ENCODE measurements at places on chromosomes 5 and 9. TPM values are rescaled to one million over a fixed set of nuclear protein-coding genes. Genes with fewer than 3 reads are reported as not detected.

DNA sequence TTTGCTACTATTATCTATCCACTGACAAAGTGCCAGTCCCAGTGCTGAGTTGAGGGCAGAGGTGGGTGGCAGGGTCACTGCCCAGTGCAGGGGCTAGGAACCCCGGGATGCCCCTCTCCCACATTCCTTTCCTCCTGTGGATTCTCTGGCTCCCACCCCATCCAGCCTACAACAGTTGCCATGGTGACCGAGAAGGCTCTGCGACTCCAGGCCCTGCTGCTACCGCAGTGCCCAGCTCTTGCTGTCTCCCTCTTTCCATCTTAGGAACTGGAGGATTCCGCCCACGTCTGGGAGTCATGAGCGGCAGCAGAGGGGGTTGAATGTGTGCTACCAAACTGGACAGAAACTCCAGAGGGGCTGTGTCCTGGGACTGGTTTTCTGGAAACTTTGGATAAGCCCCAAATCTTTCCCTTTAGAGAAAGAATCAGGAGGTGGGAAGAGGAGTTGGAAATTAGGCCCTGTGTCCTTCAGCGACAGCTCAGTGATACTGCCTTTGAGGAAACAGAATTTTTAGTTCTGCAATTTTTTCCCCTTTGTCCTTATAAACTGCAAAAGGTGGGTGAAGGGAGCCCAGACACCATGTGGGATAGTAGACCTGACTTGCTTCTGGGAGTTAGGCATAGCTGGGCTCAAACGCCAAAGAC lies 20.7 kb upstream of the C5orf47 start:
- DNase-seq: no peak

DNA sequence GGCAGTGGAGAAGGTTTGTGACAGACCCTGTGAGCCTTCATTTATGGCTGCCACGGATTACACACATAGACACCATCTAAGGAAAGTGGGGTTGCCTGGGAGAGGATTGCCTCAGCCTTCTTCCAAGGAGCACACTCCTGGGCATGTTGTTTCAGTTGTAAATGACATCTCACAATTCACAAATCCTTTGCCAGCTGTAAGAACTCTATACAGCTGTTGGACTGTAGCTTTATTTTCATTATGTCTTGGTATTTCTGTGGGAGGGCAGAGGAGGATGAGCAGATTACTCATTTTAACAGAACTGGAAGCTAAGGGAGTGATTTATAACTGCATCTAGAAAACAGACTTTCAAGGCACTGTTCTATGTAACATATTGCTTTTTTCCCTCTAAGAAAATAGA lies 25.6 kb downstream of the MELK start:
- DNase-seq: no peak

The SDHA gene
- total RNA-seq: 79.7 TPM

The EIF4EBP3 gene
- 6.5 TPM for total RNA-seq

The ROR2 gene
- 51.4 TPM for total RNA-seq

DNA sequence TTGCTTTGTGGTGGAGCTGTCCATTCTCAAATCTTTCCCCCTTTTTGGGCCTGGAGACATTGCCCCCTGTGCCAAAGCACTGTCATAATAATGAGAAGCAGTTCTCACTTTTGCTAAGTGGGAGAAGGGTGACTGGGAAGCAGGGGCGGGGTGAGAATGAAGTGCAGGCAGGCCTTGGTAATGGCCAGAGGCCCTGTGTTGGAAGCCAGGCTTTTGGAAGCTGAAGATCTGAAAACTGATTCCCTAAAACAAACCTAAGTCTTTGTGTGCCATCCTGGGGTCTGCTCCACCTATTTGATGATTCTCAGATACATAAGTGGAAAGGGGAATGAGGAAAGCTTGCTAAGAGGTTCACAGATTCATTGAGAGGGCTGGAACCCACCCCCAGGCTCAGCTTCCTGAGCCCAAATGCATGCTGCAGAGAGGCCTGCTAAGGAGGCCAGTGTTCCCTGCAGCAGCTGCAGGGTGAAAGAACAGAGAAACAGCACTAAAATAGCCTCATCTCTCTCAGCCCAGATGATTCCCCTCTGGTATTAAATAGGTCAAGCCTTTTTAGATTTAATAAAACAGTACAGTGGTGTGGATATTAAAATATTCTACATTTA lies 75.0 kb downstream of the NSG2 start:
- DNase-seq: no peak

- DNase-seq: no peak
These were observed 101.2 kb upstream of the TRIM32 start for GRCh38 chr9:116585896-116586295.

The CDKN2A gene
- total RNA-seq: 6.1 TPM

- DNase-seq: no peak
These were observed 36.3 kb upstream of the BASP1 start for GRCh38 chr5:17180864-17181723.

DNA sequence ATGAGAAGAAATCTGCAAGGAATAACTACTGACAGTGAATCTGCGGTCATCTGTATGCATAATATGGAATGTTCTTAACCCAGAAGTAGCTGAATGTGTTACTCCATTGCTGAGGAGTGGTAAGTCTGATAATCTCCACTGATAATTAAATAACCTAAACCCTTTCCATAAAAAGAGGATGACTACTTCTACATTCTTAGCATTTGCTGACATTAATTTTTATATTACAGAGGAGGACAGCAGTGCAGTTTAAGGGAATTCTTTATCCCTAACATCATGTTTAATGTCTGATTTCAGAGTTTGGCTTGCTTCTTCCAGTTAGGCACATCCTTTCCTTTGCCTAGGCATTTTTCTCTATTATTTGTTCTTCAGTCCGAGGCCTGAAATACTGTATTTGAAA lies 52.2 kb downstream of the CDC42SE2 start:
- DNase-seq: no peak

The PCDHA7 gene
- total RNA-seq: 0.36 TPM

DNA sequence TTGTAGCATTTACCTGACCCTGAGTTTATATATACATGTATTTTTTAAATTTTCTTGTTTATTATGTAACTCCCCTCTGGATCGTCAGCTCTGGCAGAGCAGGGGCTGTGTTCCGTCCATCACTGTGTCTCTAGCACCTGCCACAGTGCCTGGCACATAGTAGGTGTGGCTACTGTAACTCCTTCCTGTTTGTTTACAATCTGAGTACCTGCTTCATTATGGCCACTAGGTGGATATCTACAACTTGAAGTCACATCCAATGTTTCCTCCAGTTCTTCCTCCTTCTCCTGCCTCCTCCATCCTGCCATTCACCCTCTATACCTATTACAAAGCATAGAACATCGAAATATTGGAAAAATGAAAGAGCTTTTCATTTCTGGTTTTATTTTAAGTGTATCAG lies 14.2 kb upstream of the PPP1R2B start:
- DNase-seq: no peak
